ENCODE measurements at places on chromosomes 12 and 14.

- no peak for DNase-seq
Measured at GRCh38 chr14:75822522-75823141, 159.2 kb downstream of the TGFB3 start.

GRCh38 chr14:69611172-69612013 is at the start of gene SUSD6:
Gene SUSD6 (plus strand): TSS chr14:69611596. CDS start chr14:69658593, 46,997 bp downstream.
- peak; percentile 91 for DNase-seq

DNA sequence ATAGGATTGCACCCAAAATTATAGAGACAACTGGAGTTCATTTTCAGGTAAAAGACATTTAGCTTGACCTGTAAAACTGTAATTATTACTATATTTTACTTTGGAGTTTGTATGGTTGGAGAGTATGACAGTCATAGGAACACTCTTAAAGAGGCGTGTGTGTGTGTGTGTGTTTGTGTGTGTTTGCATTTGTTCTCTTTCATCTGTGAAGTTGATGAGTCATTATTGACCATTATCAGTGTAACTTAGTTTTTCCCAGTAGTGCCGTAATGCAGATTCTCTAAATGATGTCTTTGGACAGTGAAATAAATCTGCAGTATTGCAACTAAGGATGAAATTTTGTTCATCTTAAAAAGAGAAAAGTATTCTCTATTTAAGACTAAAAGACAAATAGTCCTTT is 13.0 kb downstream of the WASHC4 start:
- no peak for DNase-seq

- no peak for DNase-seq
Measured at GRCh38 chr12:113710216-113710615, 238.5 kb upstream of the LHX5 start.

- DNase-seq: no peak
Measured at GRCh38 chr14:92754966-92755365, 6.5 kb upstream of the LGMN start.

DNA sequence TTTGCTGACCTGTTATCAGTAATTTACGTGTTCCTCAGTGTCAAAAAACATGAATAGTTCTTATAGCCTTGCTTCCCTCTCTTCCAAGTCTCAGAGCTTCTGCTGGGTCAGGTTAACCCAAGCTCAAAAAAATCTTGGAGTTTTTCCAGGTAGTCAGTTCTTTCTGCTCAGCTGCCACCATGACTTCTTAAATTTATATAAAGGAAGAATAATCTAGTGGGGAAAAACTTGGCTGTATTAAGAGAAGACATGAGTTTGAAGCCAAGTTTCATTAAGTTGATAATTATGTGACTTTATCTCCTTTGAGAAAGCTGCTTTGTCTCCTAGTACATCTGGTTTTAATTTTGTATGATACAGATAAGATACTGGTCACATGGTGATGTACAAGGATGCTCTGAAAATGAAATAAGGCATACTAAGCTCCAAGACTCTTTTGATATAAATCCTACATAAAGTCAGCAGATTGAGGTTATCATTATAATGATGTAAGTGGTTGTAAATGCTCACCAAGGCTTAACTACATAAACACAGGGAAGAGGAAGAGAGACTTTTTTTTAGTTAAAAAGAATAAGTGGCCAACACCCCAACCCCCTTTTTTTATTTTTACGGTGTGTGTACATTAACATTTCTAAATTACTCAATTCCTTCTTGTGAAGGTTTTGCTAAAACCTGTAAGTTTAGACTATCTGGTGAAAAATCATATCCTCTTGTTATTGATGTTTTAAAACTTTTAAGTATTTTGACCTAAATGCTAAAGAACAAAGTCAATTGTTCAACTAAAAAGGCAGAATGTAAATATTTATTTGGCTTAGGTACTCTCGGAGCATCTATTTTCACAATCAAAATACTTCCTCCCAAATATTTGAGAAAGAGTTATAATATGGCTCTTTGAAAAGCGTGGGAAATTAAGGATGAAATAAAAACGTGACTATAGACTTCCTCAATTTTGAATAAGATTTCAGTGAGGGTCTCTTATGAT is 84.1 kb upstream of the SLC38A2 start:
- DNase-seq: no peak

DNA sequence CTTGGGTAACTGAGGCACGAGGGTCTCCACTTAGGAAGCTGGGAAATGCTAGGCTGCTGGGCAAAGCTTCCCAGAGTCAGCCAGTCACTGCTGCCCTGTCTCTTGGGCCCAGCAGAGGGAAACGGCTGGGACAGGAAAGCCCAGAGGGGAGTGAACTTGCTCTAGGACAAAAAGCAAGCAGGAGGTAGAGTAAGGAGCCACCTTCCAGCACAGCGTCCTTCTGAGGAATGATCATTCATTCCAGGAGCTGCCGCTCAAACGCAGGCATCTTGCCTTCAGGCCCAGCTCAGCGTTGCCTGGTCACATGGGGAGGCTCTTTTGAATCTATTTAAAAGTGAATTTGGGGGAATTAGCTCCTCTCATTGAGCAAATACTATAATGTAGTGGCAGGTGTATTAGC is 118.6 kb downstream of the CRACR2A start:
- no peak for DNase-seq

GRCh38 chr14:60632257-60632656 is 17.0 kb downstream of the SIX1 start:
- DNase-seq: no peak

- DNase-seq: no peak
Measured at GRCh38 chr12:84077679-84078078, 834.9 kb downstream of the SLC6A15 start.

- DNase-seq: no peak
Measured at GRCh38 chr12:50249464-50250182, 33.7 kb downstream of the LIMA1 start.

All from CD4-positive, alpha-beta T cell treated with Interleukin-17A for 1 hour (primary cell).